DMS53 (cell line): ENCODE measurements at places on chromosomes 5 and 9.

DNA sequence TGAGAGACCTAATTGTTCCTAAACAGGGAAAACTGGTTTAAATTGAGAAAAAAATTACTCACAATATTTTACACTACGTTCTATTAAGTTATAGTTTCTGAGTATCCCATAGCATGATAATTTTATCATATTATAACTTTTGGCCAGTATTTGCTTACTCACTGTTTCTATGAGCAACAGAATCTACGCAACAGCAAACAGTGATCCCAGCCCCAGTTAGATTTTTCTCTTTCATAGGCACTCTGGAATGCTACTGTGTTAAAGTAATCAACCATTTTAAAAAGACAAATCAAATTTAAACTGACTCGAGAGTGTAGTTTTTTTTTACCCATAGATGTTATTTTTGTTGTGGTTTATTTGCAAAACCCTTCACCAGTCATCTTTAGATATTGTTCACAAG is 107.2 kb downstream of the XRCC4 start:
- DNase-seq, result no peak

DNA sequence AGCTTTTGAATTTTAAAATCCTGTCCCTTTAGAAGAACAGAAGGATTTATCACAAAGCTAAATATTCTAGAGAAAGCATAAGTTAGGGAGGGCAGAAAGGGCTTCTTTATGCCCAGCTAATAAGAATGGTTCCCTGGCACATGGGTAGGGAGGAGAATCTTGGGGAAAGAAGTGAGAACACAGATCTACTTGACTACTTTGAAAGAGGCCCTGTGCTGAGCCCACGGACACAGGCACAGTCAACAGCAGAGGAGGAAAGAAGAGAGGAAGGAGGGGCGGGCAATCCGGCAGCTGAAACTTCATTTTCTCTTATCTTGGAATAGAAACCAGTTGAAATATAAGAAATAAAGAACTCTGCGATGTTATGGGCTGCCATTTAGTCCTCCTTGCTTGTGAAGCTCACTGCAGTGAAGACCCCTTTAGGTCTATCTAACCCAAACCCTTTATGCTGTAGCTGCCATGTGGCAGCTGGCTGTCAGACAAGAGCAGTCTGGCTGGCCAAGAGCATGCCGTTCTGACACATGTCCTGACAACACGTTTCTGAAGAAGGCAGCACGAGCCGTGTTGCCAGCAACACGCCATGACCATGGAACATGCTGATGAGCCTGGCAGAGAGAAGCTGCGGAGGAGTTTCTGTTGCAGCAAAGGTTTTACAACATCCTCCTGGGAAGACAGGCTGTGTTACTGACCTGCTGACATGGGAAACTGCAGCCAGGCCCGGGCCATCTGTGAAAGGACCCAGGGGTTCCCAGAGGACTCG is 34.2 kb downstream of the ABLIM3 start:
- no peak for DNase-seq

- DNase-seq, result no peak
These were observed 50.2 kb upstream of the SEMA4D start for GRCh38 chr9:89548071-89548638.

DNA sequence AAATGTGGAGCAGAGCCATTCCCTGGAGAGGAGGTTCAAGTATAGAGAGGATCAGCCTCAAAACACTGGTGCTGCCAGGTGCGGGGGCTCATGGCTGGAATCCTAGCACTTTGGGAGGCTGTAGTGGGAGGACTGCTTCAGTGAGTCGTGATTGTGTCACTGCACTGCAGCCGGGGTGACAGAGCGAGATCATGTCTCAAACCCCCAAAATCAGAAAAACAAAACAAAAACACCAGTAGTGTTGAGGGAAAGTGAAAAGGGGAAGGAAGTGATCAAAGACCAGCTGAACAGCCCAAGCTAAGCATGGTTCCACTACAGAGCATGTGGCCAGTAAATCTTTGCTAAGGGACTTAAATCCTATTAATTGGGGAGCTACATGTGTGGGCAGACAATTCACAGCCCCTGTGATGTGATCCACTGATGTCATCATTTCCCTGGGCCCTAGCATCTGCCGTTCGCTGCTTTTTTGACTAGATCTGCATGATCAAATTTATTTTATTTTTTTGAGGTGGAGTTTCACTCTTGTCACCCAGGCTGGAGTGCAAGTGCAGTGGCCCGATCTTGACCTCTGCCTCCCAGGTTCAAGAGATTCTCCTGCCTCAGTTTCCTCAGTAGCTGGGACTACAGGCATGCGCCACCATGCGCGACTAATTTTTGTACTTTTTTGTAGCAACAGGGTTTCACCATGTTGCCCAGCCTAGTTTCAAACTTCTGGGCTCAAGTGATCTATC is 2.7 kb upstream of the PCBD2 start:
- no peak for DNase-seq

DNA sequence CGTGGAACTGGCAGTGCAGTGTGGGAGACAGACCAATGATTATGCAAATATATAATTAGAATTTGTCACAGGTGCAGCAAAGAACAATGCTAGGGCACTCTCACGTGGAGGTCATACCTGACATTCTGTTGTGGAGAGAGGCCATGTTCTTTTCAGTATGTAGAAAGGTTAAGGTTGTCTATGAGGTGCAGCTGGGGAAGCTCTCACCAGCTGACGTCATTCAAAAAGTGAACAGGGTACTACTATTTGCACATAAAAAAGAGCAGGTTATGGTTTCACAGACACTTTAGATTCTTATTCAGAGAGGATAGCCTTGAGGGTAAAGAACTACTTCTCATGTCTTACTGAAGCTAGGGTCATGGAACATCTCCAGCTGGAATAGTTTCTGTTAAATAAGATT is 19.1 kb downstream of the SH3GL2 start:
- DNase-seq, result peak; percentile 33

- no peak for DNase-seq
These were observed 200.3 kb downstream of the ERCC6L2 start for GRCh38 chr9:96075757-96076156.

DNA sequence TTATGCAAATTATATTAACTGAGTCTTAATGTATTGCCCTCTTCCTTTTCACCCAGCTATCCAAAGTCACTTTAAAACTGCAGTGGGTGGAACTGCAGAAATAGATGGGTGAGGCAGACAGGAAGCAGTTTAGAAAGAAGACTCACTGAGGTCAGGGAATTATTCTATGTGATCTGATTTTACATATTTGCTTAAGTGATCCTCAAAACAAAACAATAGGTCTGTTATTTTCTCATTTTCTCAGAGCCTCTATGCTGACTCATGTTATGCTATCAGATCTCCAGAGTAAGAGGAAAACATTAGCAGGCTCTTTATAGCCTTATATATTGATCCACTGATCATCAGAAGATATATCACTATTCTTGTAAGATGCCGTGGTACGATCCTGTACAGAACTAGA is 63.5 kb downstream of the MRPS27 start:
- no peak for DNase-seq

GRCh38 chr5:143228597-143229293 is 174.7 kb downstream of the NR3C1 start:
- DNase-seq, result no peak

- DNase-seq, result no peak
These were observed 161.1 kb downstream of the EPB41L4A start for GRCh38 chr5:112257976-112258375.

DNA sequence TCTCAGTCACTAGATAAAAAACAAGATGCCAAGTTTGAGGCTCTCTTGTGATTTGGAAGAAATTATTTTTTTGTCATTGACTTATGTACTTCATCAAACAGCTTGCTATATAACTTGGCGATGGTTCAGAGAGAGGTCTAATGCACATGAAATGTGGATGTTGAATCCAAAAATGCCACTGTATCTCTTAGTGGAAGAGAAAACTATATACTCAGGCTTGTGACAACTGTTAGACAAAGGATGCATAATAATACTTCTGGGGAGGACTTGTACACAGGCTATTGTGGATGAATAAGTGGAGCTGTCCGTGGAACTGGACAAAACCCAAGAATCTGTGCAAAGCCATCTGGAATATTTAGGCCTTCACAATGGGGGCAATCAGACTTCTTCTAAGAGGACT is 162.9 kb upstream of the NMUR2 start:
- DNase-seq, result no peak

DNA sequence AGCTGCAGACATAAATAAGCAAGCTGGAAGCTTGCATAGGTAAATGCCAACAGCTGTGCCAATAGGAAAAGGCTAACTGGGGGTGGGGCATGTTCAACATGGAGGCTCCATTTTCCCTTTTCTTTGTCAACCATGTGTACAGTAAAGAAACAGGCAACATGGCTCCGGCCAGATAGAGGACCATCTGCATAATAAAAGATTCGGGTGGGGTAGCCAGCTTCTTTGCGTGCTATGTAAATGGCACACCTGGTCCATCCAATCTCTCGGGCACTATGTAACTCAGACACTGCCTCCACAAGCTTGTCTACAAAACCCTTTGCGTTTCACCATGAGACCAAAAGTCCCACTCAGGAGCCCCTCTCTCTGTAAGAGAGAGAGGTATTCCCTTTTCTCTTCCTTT is 41.7 kb upstream of the DENND4C start:
- DNase-seq, result no peak

GRCh38 chr9:77819657-77820056 is 171.5 kb upstream of the GNA14 start:
- DNase-seq, result peak; percentile 8

GRCh38 chr5:150734579-150735384 is 24.0 kb downstream of the DCTN4 start:
- peak; percentile 25 for DNase-seq
